ENCODE measurements at places on chromosomes 2 and 18. TPM values are rescaled to one million over a fixed set of nuclear protein-coding genes. Genes with fewer than 3 reads are reported as not detected.

TRIM54 gene
- not detected for total RNA-seq

BOLL gene
- not detected for total RNA-seq

- no peak for DNase-seq
These were observed 72.5 kb upstream of the SERPINE2 start for GRCh38 chr2:224111576-224111975.

DNA sequence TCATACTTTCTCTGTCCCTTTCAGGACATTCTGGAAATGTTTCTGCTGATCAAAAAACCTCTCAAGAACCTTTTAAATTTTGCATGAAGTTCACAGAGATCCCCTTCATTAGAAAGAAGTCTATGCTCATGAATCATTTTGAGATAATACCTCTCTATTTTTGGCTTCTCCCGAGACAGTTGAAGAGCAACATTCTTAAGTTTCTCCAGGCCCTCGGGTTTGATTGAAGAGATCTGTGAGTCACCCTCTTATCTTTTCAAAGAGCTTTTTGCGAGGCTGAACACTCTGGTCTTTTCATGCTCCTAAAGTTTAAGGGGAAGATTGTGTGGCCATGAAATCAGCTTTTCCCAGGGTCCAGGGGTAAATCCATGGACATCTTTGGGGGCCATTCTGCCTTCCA, 354.2 kb downstream of the FBXO15 start:
- DNase-seq: no peak

DNA sequence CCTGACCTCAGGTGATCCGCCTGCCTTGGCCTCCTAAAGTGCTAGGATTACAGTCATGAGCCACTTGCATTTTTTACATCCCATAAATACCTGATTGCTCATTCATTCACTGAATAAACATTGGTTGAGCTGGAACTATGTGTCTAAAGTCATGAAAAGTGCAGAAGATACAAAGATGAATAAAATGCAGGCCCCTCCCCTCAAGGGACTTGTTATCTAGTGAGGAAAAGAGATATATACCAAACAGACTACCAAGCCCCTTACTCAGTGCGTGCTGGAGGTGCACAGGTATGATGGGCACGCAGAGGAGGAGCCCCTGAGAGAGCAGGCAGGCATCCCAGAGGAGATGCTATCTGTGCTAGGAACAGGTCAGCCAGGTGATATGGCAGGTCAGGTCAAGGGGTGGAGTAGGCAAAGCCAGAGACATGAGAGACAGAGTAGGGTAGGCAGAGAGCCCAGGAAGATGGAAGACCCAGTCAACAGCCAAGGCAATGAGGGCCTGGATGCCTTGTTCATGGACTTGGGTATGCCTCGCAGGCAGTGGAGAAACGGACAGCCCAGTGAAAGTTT, 7.7 kb downstream of the FHL2 start:
- DNase-seq: no peak

GRCh38 chr2:46967990-46968647, 52.5 kb upstream of the MCFD2 start:
- peak; percentile 90 for DNase-seq

GRCh38 chr18:78156466-78156865, 823.2 kb upstream of the SALL3 start:
- DNase-seq: no peak

DNA sequence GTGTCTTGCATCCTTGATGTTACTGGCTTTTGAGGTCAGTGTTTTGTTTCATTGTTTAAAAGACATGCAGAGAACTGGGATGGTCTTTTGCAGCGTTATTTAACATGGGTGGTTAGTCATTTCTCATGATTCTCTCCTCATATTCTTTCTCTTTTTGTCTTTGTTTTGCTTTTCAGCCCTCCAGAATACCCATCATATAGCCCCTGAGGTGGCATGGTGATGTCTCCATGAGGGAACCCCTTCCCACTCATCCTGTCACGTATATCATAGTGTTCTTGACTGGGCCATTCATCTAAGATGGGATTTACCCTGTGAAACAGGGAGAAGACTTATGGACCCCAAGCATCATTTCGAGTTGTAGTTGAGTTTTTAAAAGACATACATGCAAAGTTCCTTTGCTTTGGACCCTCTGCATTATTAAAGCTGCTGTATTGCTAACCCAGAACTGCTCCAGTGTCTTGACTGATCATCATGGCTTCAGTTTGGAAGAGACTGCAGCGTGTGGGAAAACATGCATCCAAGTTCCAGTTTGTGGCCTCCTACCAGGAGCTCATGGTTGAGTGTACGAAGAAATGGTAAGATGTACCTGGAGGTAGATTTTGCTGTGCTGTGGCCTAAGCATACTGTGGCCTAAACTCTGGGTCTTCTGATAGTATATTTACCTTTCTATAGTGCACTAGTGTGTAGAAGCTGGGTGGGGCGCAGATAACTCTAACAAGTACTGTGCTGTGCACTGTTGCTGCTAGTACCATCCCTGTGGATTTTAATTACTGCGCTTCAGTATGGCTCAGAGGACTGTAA, 1.4 kb downstream of the EHBP1 start:
- no peak for DNase-seq
